ENCODE measurements at places on chromosomes 5 and 9.

DNA sequence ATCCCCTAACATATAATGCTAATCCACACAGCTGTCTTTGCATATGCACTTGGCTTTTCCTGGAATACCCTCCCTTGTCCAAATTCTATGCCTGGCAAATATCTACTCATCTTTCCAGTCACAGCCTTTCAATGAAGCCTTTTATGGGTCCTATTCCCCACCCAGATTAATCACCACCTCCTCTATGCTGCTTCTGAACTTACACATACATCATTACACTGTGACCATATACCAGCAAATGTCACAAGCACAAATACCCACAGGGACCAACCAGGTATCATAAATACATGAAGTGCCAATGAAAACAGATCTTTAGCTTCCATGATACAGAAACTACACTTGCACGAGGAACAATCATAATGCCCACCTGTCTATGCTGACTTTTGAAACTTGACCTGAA lies 22.3 kb downstream of the LPAR1 start:
- no peak for DNase-seq

GRCh38 chr9:115008536-115009270 lies 78.3 kb upstream of the TNFSF8 start:
- peak; percentile 96 for DNase-seq

DNA sequence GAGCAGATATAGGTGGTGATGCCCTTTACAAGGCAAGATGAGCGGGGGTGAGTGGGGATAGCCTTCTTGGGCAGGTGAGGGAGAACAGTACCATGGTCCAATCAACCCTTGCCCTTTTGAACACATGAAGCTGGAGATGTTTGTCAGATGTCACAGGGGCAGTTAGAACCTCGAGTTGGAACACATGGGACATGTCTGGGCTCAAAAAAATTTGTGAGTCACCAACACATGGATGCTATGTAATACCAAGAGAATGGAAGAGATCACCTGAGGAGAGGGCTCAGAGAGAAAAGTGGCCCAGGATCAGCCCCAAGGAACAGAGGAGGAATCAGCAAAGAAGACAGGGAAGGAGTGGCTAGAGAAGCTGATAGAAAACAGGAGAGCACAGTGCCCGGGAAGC lies 4.7 kb downstream of the PHYKPL start:
- DNase-seq = no peak

DNA sequence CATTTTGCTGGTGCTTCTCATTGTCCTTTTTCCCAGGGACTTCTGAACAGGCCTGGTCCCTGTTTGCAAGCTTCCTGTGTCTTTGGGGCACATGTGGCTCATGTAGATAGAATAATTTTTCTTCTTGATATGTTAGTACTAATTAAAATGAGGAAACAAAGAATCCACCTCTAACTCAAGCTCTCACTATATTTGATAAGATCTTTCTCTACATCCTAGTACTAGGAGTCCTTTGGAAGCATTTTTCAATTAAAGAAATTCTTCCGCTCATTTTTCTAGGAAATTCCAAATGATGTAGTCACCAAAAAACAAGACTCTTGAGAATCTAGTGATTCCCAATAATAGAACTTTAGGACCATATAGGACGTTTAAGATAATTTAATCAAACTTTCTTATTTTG lies 165.3 kb downstream of the SEC61B start:
- no peak for DNase-seq

GRCh38 chr5:73154208-73155006 lies 18.6 kb upstream of the TMEM174 start:
- no peak for DNase-seq

DNA sequence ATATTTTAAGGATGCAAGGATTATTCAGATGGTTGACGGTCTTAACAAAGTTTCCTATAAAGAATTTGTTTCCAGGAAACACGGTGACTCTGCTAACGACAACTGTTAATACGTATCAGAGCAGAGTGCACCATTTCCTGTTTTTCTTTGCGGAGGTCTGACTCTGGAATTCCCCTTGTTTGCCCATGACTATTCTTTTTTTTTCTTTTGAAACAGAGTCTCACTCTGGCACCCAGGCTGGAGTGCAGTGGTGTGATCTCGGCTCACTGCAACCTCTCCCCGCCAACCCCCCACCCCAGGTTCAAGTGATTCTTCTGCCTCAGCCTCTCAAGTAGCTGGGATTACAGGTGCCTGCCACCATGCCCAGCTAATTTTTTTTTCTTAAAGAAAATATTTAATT lies 115.9 kb downstream of the CDC42SE2 start:
- DNase-seq = peak; percentile 93

DNA sequence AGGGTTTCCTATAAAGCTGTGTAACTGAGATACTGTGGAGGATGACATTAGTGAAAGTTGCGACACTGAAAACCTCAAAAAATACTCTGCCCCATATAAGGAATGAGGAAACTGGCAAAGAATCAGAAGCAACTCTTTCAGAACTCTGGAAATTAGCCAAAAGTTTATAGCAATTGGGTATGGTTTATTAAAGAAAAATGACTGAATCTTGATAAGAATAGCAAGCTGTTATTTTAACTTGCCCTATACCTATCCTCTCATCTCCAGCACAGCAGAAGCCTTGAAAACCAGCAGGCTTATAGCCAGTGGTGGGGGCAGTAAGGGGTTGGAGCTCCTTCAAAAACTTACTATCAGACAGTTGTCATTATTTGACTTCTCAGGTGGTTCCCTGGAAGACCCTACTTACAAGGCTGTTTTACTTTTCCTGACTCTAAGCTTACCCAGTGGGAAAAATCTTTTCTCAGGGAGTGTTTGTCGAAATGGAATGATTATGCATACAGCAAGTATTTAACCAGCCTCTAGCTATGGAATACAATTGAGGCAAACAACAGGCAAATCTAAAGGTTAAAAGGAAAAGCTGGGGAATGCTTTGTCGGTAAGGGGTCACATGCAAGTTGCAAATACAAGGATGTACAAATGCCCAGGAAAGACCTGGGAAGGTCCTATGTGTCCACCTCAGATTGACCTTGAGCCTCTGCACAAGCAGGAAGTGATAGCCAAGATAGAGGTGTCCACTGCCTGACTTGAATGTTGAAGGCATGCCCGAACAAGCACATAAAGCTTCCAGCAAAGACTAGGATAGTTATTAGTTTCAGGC lies 21.0 kb upstream of the FAM151B start:
- DNase-seq = peak; percentile 83

- DNase-seq = no peak
Observed at GRCh38 chr5:147668385-147668784, 114.1 kb downstream of the JAKMIP2 start.

- no peak for DNase-seq
Observed at GRCh38 chr9:69604568-69605219, 67.5 kb downstream of the APBA1 start.

GRCh38 chr5:158537366-158537765 lies 562.4 kb downstream of the EBF1 start:
- DNase-seq = no peak

GRCh38 chr5:98292496-98292895 lies 481.0 kb upstream of the RGMB start:
- DNase-seq = no peak

DNA sequence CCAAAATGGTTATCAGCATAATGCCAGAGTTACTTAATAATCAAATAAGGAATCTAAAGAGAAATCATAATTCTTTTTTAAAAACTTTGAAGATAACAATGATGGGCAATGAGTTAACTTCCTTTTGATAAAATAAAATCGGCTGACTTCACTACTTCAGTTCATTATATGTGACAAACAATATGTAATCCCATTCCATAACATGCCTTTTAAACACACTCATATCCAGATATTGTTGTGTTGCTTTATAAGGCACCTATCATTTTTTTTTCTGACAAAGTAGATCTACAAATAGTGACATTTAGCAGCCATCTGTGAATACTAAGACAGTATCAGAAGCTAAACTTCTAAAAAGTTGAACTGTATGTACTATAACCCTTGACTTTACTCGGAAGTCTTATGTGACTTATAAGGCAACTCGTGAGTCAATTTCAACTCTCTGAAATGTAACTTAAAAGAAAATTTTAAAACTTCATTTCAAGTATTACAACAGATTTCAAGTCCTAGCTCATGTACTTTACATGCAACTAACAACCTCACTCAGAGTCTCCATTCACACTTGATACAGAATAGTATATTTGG lies 7.5 kb downstream of the ADAMTS6 start:
- no peak for DNase-seq

DNA sequence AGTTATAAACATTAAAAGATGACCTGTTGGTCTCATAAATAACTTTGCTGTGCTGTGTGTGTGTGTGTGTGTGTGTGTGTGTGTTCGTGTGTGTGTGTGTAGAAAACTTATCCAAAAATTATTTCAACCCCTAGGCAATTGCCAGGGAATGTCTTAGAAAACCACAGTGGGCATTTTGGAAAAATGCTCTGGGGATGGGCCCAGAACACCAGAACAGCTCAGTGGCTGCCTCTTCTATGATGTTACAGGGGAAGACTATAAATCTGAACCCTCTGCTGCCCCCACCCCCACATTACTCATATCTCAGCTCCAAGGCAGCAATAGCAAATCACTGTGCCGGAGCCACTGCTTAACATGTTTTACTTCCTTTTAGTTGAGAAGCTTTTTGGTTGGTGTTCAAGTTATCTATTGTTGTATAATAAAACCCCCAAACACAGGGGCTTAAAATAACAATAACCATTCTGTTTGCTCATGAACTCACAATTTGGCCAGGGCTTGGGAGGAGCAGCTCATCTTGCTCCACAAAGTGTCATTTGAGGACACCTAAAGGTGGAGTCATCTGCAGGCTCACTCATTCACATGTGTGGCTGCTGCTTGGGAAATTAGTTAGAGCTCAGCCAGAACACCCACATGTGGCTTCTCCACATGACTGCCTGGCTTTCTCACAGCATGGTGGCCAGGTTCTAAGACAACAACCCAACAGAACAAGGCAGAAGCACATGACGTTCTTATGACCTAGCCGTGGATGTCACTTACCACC lies 40.4 kb downstream of the ACTBL2 start:
- peak; percentile 78 for DNase-seq

DNA sequence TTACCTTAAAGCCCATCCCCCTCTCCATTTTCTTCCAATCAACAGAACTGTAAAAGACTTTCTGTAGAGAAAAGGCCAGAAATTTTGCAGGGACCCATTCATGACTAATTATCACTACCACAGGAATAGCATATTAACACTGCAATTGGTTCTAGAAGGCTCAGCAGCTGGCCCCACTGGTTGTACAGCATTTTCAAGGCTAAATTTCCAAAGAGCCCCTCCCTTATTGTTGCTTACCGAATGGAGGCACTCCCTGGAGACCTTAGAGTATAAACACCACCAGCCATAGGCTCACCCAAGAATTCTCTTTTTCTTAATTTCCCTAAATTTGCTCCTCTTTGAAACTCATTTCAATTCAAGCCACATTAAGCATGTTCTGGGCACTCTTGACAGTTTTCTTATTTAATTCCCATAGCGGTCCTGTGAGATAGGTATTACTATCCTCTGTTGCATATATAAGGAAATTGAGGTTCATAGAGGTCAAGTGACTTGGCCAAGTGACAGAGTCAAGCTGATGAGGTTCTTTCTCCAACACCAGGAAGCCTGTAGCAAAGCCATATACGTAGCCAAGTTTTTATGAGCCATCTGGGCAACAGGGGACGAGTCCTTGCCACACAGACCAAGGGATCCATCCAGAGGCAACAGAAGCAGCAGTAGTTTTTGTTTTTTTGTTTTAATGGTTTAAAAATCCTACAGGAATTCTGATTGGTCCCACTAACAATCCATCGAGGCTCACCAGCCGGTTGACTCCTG lies 83.9 kb upstream of the NR5A1 start:
- DNase-seq = no peak
